ENCODE measurements at places on chromosomes 5 and 9.

- peak; percentile 59 for DNase-seq
Measured at GRCh38 chr9:101326501-101326900, 58.3 kb downstream of the BAAT start.

DNA sequence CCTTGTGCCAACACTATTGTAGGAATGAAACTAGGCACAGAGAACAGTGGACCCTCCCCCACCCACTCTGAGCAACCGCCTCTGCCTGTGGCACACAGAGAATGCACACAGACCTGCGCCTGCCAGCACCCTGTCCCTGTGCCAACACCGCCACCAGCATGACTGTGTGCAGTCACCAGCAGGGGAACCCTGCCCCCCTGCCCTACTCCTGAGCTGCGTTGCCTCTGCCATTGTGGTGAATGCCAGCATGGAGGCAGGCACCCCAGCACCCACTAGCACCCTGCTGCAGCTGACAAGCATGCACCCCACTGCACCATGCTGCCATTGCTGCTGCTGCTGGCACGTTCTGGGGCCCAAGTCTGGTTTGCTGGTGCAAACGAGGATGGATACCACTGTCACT lies 94.4 kb upstream of the PRLR start:
- no peak for DNase-seq

DNA sequence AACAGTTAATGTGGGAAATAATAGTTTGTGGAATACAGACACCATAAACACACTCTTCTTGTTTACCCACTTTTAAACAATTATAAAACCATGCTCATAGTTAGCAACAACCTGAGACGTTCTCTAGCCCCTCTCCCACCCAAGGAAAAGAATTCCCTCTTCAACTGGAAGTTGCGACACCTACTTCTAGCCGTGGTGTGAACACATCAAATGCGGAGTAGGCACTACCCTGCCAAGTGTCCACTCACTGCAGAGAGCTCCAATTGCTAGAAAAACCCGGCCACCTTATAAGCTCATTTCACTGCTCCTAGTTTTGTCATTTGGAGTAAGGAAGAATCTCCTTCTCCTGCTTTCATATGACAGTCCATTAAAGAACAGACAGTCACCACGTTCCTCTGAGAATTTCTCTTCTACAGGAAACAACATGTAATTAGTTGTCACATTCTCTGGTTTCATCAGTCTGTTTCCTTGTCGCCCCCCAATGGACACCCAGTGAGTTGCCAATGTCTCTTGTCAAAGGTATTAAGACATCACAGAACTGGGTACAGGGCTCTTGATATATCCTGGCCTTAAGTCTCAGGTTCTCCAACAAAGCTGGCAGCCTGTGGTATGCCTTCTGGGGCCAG lies 47.3 kb downstream of the PRLR start:
- DNase-seq = no peak

DNA sequence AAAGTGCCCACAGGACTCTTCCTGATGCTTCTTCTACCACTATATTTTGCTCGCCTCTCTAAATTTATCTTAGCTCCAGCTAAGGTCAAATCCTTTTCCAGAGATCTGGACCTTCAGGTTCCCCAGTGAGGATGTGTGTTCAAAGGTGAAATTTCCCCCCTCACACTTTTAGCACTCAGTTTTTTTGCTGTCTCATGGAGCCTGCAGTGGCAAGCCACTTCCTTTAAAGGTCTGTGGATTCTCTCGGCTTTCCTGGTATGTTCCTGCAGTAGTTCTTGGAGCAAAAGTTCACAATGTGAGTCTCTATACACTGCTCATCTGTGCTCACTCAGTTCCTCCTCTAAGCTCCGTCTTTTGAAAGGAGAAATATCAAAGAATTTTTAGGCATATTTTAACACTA lies 181.4 kb downstream of the LURAP1L start:
- no peak for DNase-seq

DNA sequence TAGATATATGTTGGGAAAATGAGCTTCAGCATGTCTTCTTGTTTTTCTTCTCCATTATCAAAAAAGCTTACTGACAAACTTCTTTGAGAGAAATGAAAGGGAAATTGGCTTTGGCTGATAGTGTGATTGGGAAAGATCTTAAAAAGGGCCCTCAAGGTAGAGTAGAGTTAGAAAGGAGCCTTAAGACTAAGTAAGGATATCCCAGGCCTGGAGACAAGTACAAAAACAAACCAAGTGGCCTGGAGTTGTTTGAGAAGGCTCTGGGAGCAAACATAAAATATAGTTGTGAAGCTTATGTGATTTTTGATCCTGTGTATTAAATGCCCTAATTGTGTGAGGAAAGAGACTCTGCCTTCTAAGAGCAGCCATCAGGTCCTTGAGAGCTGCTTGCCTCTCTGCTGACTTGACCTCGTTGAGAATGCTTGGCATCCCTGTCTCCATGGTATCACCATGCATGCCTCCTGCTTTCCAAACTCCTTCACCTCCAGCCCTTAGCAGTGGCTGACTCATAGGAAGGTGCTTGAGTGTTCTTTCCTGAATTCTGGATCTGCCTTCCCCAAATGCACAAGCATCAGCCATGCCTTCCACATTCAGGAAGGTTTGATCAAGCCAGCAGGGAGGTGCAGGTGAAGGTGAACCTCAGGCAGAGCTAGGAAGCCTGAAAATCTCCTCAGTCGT lies 78.9 kb downstream of the SMARCA2 start:
- no peak for DNase-seq

DNA sequence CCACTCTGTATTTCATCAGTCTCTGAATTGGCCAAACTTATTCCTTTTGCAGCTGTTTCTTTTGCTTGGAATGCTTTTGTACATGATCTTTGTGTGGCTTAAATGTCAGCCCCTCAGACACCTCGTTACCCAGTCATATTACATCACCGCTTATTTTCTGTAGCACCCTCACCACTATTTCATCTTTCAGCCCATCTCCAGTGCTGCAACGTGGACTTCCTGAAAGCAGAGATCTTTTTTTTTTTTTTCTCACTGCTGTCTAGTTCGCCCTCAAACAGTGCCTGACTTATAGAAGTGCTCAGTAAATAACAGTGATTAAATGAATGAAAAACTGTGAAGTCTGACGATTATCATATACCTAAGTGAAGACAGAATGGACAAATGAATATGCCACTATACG lies 835 bp downstream of the SRA1 start:
- no peak for DNase-seq

GRCh38 chr5:167966979-167967378 lies 324.5 kb upstream of the WWC1 start:
- DNase-seq = no peak

DNA sequence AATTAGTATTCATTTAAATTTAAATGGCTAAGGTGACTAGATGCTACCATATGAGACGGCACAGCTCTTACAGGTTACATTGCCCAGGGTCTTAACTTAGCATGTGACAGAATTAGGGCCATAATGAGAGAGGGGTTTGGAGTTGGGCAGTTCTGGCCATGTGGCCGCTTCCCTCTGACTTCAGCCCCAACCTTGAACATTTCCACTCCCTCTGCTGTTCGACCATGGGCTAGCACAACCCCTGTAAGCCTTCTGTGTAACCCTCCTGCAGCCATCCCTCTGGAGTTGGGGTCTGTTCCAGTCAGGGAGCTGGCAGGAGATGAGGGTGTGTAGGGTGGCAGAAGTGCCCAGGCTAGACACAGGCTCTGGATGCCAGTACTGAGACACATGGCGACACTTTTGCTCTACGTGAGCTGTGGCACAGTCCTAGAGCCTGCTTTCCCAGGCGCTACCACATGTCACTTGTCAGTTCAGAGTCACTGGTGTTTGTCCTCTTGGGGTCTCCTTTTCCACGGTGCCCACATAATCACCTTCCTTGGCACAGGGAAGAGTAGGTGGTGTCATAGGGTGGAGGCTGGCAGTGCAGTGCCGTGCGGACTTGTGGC lies 128.7 kb upstream of the PITX1 start:
- no peak for DNase-seq

DNA sequence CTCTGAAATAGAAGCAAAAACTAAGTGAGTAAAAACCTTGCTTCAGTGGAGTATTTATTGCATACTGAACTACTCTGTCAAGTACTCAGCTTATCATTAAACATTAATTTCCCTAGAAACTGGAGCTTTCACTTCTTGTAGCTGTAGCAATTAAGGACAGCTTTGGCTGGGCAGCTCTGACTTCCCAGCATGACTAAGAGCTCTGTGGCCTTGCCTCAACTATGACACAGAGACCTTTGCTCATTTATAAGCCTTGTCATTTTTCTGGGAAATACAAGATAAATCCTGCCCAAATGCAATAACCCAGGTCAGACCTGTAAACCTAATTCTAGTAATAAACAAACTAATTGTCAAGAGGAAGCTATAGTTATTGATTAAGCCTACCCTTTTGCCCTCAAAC lies 65.4 kb upstream of the STK32A start:
- DNase-seq = no peak

DNA sequence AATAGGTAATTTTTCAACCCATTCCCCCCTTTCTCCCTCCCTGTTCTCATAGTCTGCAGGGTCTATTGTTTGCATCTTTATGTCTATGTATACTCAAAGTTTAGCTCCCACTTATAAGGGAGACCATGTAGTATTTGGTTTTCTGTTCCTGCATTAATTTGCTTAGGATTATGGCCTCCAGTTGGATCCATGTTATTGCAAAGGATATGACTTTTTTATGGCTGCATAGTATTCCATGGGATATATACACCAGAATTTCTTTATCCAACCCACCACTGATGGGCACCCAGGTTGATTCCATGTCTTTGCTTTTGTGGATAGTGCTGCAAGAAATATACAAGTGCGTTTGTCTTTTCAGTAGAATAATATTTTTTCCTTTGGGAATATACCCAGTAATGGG lies 761.6 kb upstream of the GRAMD2B start:
- DNase-seq = no peak

DNA sequence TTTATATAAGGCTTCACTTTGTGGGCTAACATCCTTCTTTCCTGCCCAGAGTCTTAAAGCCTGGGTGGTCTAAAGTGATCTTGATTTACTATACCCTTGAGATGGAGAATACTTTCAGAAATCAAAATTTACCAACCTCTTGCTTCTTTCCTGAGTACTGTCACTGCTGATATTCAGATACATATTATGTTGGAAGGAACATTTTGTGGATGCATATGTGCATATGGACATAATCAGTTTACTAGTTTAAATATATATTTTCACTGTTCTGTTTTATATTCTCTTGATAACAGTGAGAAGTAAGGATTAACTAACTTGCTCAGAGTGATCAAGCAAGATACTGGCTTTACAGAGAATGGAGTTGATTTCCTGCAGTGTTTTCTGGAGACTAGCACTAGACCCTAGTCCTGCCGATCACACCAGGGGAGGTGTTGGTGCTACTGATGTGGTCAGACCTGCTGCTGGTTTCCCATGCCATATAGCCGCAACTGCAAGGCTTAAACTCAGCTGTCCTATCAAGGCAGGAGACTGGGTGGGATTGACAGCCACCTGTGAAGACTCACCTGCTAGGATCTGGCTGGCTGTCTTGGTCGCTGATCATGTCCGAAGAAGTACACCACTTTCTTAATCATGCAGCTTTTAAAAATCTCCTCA lies 57.6 kb downstream of the SLF1 start:
- DNase-seq = no peak

DNA sequence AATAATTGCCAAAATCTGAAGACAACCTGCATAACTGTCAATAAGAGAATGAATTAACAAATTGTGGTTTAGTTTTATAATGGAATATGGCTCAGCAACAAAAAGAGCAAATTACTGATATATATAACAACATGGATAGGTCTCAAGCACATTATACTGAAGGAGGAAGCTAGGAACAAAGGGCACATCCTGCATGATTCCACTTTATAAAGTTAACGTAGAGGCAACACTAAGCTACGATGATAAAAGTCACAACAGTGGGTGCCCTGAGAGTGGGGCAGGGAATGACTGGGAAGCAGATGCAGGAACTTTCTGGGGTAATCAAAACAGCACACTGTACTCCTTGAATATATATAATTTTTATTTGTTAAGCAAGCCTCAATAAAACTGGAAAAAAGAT lies 165.2 kb downstream of the RMI1 start:
- DNase-seq = no peak

All from NCI-H1436 treated with DMSO at 0.1 percent for 48 hours (cell line).